ENCODE measurements at places on chromosomes 7 and 10. TPM values are rescaled to one million over a fixed set of nuclear protein-coding genes. Genes with fewer than 3 reads are reported as not detected.

GRCh38 chr7:159064816-159065510, 79.7 kb downstream of the VIPR2 start:
- H3K4me3 ChIP-seq: no peak overlapping the region
- peaks cover 3% of the 10 kb centered on the region for H3K4me1 ChIP-seq
- H3K36me3 ChIP-seq: no peaks in the 10 kb centered on the region
- H3K27ac ChIP-seq: no peak overlapping the region
- H3K27me3 ChIP-seq: no peaks in the 10 kb centered on the region

DNA sequence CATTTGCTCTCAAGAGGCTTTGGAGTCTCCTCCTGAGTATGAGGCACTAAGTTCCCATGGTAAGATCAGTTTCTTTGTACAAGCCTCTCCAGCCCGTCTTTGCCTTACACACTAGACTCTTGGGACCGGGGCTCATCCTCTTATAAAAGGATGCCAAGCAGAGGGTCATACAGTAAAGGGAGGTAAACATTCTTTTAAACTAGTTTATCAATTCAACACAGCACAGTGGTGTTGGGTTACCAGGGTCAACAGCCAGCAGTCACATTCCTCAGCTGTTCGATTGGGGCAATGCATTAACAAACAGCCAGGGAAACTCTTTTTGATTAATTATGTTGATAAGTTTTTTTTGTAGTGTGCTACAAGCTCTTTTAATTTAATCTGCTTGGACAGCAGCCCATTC, 37.8 kb downstream of the HHEX start:
- H3K27me3 ChIP-seq: no peaks in the 10 kb centered on the region
- H3K4me3 ChIP-seq: no peak overlapping the region

The SLC39A12 gene
- not detected for total RNA-seq

DNA sequence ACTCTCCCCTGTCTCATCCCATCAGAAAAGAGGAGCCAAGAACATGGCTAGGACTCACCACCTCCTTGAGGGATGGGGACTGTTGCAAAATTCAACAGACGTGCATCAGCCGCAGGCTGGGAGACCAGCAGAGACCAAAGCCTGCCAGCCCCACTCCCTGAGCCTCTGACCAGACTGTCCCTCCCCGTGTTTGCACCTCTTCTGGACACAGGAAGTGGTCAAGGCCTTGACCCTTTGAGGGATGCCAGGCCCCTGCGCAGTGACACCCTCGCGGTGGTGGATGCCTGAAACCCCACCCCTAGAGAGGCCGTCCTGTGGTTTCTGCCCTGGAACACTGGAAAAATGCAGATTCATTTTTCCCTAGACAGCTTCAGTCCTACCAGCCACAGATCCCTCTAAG, 128.4 kb upstream of the TCF7L2 start:
- H3K36me3 ChIP-seq: no peaks in the 10 kb centered on the region
- H3K4me3 ChIP-seq: no peak overlapping the region
- no peak overlapping the region for H3K27ac ChIP-seq
- no peak for DNase-seq
- H3K27me3 ChIP-seq: no peaks in the 10 kb centered on the region

The AKR1C8 gene
- not detected for total RNA-seq

GRCh38 chr10:118272149-118272721, 69.9 kb downstream of the FAM204A start:
- peaks cover 4% of the 10 kb centered on the region for H3K4me1 ChIP-seq
- no peaks in the 10 kb centered on the region for H3K27me3 ChIP-seq
- H3K4me3 ChIP-seq: peak overlapping the region; percentile 16
- DNase-seq: no peak

DNA sequence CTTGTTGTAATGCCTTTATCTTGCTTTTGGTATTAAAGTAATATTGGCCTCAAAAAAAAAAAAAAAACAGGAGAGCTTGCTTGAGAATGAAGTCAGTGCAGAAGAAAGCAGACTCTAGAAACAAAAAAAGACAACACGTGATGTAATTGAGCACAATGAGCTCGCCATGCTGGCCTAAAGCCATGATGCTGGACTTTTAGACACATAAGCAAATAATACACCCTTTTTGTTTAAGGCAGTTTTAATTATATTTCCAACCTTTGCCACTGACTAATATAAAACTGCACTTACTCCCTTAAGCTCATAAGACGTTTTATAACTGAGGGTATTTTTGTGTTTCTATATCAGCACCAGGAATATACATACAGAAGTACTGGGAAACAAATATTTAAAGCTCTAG, 798.3 kb downstream of the KCNMA1 start:
- H3K27me3 ChIP-seq: no peaks in the 10 kb centered on the region
- DNase-seq: peak; percentile 22
- no peaks in the 10 kb centered on the region for H3K4me1 ChIP-seq
- H3K4me3 ChIP-seq: no peak overlapping the region
- no peaks in the 10 kb centered on the region for H3K36me3 ChIP-seq

- H3K36me3 ChIP-seq: no peaks in the 10 kb centered on the region
- no peaks in the 10 kb centered on the region for H3K27me3 ChIP-seq
- no peak overlapping the region for H3K4me3 ChIP-seq
Measured at GRCh38 chr10:133353202-133353959, 4.4 kb downstream of the FUOM start.

DNA sequence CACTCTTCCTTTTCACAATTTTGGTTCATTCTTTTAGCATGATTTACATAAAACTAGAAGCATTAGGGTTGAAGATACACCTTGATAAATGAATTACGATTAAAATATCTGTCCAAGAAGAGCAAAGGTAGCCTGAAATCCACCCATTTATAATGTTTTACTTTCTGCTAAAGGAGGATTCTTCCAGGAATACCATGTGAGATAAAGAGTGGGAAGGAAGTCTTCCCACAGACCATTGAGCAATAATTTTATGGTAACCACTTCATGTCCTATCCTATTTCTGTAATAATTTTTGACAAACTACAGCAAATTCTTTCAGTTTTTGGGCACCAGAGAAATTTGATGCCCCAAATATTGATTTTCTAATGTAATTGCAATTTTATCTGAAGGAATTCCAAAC, 150.6 kb upstream of the STEAP4 start:
- DNase-seq: no peak
- no peaks in the 10 kb centered on the region for H3K36me3 ChIP-seq
- no peak overlapping the region for H3K4me3 ChIP-seq
- H3K27me3 ChIP-seq: no peaks in the 10 kb centered on the region

DNA sequence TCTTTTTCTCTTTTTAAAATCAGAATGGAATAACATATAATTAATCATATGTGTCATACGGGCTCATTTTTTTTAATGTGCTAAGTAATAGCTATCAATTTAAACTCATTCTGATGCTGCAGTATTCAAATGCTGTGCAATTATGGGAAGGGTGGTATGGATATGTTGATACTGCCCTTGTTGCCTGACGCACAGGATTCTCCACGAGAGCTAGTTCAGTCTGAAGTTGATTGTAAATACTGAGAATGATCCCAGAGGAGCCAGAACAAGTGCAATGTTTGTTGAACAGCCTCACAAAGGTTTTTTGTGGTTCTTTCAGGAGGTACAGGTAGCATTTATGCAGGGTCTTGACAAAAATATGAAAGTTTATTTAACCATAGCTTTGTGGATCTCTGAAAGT, 13.4 kb downstream of the NPY start:
- no peaks in the 10 kb centered on the region for H3K36me3 ChIP-seq
- H3K27ac ChIP-seq: no peak overlapping the region
- H3K27me3 ChIP-seq: no peaks in the 10 kb centered on the region
- no peaks in the 10 kb centered on the region for H3K4me1 ChIP-seq
- no peak overlapping the region for H3K4me3 ChIP-seq

The FKBP6 gene
- not detected for total RNA-seq

DNA sequence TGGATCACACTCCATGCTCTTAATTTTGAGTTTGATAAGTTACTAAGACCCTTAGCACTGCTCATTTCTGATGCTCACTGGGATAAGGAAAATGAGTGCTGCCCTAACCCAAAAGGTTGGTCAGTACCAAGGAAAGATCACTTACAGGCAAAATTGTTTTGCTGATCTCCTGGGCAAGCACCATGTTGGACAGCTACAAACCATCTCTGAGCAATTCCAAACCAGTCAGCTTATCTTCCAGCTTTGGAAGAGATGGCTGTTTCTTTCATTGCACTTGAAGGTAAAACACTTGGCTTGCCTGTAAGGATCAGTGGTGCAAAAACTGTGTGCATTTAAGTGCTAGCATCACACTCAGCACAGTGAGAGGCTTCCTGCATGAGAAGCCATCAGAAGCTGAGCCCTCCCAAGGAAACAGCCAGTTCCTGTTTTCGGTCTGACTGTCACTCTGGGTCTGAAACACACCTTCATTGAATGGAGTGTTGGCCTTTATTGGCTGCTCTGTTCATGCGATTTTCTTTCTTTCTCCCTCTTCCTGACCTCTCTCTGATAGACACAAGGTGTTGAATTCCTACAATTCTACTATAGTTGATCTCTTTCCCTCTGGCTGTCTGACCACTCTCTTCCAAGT, 126.4 kb upstream of the GHITM start:
- DNase-seq: no peak
- no peaks in the 10 kb centered on the region for H3K36me3 ChIP-seq
- H3K27me3 ChIP-seq: no peaks in the 10 kb centered on the region
- H3K4me1 ChIP-seq: no peaks in the 10 kb centered on the region
- H3K27ac ChIP-seq: no peak overlapping the region

DNA sequence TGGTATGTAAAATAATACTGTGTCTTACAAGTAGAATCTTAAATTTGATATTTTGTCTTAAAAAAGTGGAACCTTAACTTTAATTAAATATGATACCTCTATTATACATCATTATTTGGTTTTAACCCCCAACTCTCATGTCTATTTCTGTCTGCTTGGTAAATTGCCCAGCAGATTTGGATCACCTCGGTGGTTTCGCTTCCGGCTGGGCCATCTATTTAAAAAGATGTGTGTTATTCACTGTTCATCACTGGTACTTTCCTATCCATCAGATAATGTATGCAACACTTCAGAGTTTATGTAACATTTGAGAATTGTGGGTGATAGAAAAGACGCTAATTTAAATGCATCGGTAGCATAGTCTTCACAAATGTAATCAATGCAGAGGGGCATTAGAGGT, 119.7 kb downstream of the SND1 start:
- no peaks in the 10 kb centered on the region for H3K27me3 ChIP-seq
- H3K4me1 ChIP-seq: peaks cover 37% of the 10 kb centered on the region
- H3K27ac ChIP-seq: no peak overlapping the region
- H3K4me3 ChIP-seq: no peak overlapping the region
- no peak for DNase-seq
